Neural crest cell (in vitro differentiated cells): ENCODE measurements at places on chromosomes 11 and 22.
A peak's percentile ranks its signal among the peaks of the same experiment; 100 is the strongest.

GRCh38 chr22:24984122-24984521 lies 31.6 kb downstream of the KIAA1671 start:
- no peak for DNase-seq

- DNase-seq = no peak
Measured at GRCh38 chr11:84106541-84106940, 820.4 kb upstream of the CCDC90B start.

DNA sequence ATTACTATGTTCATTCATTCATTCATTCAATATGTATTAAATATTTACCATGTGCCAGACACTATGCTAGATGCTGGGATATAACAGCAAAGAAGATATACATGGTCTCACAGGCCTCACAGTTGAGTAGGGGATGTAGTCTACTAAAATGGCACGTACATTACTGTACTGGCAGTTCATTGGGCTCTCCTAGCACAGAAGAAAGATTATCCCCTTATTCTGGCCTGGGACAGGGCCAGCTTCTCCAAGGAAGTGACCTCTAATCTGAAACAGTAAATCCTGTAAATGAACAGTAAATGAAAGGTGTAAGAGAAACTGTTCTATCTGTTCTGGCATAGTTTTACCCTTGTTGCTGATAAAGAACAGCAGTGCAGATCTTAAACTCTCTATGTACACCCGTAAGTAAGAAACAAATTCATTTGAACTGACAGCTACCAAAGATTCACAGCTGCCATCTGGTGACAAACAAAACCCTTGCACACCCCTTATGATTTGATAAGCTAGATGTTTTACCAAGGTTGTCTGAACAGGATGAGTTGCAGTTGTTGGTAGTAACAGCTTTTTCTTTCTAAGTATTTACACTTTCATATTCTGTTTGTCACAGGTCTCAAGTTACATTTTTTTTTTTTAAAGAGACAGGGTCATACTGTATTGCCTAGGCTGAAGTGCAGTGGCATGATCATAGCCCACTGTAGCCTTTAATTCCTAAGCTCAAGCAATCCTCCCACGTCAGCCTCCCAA lies 263.1 kb downstream of the TMEM135 start:
- no peak for DNase-seq

GRCh38 chr11:121358760-121359159 lies 66.2 kb downstream of the SC5D start:
- no peak for DNase-seq

DNA sequence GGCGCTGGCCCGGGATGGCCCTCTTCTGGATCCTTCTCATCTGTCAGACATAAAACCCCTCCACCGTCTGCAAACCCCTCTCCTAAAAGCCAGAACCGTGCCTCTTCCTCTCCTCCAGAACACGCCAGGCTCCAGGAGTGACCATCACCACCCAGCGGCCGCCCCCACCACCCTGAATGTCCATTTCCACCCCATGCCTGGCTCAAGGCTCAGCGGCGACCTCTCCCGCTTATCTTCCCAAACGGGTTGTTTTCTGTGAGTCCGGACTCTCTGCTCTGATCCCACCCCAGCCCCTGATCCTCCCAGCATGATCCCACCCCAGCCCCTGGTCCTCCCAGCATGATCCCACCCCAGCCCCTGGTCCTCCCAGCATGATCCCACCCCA lies 37.6 kb downstream of the CELSR1 start:
- DNase-seq = no peak

- DNase-seq = no peak
Measured at GRCh38 chr22:44671742-44672141, 30.3 kb upstream of the PRR5 start.

DNA sequence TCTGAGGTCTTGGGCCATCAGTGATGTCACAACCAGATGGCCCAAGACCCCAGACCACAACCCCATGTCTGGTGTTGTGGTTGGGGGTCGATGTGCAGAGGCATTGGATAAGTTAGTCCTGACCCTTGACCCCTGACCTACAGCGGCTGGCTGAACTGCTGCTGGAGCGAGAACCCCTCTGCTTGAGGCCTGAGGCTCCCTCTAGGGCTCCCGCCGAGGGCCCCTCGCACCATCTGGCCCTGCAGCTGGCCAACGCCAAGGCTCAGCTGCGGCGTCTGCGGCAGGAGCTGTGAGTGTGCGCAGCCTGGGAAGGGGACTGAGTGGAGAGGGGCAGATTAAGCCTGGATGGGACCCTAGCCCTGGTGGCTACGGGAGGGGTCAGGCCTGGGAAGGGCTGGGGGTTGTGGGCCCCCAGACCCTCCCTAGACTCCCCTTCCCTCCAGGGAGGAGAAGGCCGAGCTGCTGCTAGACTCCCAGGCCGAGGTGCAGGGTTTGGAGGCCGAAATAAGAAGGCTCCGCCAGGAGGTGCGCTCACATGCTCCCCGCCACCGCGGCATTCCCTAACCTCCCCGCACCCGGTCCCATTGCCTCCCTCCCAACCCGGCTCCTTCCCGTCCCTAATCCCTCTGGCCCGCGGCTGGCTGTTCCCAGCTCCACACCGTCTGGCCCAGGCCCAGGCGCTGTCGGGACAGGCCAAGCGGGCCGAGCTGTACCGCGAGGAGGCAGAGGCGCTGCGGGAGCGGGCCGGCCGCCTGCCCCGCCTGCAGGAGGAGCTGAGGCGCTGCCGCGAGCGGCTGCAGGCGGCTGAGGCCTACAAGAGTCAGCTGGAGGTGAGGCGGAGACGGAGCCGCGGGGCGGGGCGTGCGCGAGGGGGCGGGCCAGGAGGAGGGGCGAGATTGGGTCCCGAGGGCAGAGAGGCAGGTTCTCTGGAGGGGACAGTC lies 2.1 kb downstream of the CCDC88B start:
- DNase-seq = peak; percentile 76

DNA sequence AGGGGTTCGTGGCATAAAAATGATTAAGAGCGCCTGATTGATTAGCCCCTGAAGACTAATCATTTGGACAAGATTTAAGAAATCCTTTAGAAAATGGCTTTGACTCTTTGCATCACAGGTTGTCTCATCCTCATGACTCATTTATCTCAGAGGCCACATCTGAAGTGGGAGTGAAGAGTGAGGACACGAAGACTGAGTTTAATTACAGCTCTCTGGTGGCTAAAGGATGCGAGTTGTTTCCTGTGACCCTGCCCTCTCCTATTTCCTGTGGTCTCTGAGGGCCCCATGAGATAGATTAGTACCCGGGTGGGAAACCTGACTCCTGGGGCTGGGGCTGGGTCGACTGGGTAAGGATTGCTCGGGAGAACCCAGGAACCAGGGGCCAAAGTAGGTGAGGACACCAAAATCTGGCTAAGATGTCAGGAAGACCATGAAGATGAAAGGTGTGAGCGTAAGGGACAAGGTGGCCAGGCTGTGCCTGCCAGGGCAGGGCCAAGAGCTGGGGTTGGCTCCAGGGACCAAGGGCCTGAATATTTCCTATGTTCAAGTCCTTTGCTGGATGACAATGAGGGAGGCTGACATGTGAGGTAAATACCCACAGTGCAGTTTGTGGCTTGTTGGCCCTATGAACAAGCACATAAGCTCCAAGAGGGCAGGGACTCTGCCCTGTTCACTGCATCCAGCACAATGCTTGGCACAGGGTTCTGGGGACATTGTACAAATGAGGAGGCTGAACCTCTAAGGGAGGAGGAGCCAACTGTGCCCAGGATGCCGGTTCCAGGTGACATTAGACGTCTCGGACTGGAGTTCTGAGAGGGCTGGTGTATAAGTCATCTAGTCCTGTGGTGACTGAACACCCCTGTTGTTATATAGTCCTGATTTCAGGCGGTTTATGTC lies 3.6 kb downstream of the OTOG start:
- no peak for DNase-seq

GRCh38 chr11:5367448-5368074 lies 16.1 kb upstream of the OR51M1 start:
- DNase-seq = no peak

- no peak for DNase-seq
Measured at GRCh38 chr11:17640493-17641164, 78.7 kb upstream of the MYOD1 start.

GRCh38 chr11:133949129-133949528 lies 7.6 kb downstream of the IGSF9B start:
- no peak for DNase-seq

GRCh38 chr11:34068111-34068510 lies 16.6 kb downstream of the CAPRIN1 start:
- DNase-seq = no peak

DNA sequence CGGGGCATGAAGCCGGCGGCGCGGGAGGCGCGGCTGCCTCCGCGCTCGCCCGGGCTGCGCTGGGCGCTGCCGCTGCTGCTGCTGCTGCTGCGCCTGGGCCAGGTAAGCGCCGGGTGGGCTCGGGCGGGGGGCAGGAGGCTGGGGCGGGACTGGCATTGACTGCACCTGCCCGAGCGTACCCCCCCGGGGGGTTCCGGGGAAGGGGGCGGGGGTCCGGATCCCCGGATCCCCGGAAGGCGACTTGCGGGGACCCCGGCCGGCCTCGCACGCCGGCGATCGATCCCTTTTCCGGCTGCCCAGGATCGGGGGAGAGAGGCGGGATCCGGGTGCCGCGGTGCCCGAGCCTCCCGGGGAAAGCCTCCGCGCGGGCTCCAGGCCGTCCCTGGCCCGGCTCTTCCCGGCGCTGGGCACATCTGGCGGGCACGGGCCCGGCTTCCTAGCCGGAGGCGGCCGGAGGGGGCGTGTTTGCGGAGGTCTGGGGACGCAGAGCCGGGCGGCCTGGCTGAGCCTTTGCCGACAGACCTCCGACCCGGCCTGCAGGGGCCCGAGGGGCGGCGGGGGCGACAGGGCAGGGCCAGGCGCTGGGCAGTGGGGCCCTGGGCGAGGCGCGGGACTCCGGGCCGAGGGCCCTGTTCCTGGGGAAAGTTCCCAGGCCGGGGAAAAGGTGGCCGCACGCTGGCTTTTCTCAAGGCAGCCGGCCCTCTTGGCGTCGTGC lies 705 bp downstream of the PTPRJ start:
- peak; percentile 63 for DNase-seq

DNA sequence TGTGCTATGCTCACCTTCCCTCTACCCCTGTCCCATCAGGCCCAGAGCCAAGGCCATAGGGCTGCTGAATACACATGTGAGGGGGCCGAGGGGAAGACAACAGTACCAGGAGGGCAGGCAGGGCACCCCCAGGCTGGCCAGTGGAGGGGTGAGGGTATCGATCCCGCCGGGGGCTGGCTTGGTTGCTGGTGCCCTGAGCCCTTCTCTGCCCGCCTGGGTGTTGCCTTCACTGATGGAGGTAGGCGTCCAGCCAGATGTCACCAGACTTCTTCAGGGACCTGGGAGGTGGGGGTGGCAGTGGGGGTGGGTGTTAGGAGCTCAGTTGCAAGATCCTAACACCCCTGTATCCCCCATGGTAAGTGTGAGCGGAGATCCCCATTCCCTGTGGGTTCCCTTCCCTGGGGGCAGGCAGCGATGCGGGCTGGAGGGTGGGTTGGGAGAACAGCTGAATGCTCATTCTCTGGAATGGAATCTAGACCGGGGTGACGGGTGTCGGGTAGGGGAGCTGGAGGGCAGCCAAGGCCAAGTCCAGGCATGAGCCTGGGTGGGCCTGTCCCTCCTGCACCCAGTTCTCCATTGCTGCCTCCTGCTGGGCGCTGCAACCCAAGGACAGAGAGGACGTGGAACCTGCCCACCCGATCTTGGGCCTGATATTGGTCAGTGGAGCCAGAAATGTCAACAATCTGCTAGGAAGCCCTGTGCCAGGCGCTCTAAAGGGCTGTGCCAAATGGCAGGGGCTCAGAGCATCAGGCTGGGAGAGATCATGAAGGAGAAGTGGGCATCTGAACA lies 17.6 kb downstream of the FADS3 start:
- DNase-seq = no peak

DNA sequence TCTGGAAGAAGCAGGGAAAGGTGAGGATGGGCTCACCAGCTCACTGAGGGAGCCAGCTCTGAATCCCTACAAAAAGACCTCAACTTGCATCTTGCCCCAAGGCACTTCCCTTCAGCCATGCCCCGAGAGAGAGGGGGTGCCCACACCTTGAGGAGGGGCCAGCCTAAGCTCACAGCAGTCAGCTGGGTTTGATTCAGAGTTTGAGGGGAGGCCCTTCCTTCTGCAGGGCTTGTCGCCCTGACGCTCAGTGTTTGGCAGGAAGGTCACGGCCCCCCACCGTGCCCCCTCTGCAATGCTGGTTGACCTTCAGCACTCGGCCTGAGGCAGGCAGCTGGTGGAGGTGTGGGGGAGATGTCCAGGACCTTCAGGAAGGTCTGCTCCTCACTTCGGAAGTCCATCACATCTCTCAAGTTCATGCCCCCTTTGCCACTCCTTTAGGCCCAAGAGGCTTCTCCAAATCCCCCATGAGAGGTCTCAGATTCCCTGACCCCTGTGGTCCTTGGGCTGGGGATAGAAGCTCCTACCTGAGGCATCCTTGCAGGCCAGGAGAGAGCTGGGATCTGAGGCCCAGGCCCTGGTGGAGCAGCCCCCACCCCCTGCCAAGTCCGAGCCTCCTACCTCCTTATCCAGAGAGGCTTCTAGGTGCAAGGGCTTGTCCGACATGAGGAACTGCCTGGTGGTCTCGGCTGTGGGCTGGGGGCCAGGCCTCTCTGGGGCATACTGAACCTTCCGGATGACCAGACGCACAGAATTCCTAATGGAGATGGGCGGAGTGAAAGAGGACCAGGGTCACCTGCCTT lies 37.6 kb downstream of the TPBGL start:
- DNase-seq = no peak

- no peak for DNase-seq
Measured at GRCh38 chr11:27348340-27348873, 14.6 kb downstream of the CCDC34 start.

DNA sequence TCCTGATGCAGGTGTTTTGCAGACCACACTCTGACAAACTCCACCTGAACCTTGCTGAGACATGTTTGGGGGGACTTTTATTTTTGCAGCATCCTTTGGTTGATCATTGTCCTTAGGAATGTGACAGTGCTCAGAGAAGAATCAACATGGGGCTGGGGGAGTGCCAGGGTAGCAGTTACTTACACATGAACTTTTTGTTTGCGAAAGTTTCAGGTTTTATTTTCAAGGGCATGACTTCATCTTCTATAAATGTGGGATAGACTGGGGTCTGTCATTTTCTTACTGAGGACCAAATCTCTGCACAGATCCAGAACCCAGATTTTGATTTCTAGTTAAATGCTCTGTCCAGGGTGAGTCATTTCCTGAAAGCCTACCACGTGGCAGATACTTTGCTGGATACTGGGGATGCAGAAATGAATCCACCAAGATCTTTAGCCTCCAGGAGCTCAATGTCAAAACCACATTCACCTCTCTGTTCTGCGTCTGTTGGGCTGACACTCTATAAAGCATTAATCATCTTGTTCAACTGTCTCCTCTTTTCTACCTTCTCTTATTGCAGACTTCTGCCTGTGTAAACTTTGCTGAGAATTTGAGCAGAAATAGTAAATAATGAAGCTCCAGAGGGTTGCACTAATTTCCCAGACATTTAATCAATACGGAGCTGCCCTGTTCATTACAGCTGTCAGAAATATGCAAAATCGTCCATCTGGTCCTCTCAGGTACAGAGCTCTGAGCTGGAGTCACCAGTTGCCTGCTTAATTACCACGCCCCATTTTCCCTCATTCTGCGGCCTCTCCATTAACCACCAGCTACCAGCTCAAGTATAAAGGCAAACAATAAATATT lies 387.9 kb downstream of the MIAT start:
- DNase-seq = no peak

DNA sequence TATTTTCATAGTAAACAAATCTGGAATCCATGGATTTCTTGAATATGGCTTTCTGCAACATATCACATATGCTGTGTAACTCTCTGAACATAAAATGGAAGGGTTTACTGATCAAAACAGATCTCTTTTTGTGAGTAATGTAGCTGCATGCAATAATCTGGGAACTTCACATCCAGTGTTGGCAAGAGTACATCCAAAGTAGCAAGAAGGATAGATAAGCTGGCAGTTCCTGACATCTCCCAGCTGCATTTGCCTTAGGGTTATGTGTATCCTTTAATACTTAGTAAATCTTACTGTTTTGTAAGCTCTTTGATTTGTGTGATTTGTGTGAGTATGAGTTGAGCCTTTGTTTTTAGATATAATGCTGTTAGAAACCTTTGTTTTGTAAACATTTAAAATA lies 280.4 kb upstream of the CNTN5 start:
- no peak for DNase-seq
